Activated CD8-positive, alpha-beta T cell treated with anti-CD3 and anti-CD28 coated beads, Interleukin-2, amount 10 ng/mL, durations not matched to agents 7 days and 5 days (primary cell): ENCODE measurements at places on chromosomes 16 and 17.

DNA sequence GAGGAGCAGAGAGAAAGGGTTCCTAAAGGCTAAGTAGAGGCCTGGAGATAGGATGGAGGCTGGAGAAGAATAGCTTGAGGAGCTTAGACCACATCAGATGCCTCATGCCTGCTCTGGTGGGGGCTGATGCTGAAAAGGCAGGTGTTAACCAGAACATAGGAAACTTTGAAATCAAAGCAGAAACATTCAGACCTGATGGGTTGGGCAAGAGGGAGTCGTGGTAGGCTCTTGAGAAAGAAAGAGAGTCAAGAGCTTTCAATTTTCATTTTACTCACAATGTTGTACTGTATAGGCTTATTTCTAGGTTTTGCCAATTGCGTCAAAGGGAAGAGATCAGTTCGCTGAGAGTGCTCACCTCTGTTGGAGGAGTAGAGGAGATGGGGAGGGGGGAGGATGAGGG, 406.6 kb upstream of the SALL1 start:
- DNase-seq: no peak

- DNase-seq: no peak
Measured at GRCh38 chr16:48101069-48101674, 54.6 kb downstream of the ABCC12 start.

DNA sequence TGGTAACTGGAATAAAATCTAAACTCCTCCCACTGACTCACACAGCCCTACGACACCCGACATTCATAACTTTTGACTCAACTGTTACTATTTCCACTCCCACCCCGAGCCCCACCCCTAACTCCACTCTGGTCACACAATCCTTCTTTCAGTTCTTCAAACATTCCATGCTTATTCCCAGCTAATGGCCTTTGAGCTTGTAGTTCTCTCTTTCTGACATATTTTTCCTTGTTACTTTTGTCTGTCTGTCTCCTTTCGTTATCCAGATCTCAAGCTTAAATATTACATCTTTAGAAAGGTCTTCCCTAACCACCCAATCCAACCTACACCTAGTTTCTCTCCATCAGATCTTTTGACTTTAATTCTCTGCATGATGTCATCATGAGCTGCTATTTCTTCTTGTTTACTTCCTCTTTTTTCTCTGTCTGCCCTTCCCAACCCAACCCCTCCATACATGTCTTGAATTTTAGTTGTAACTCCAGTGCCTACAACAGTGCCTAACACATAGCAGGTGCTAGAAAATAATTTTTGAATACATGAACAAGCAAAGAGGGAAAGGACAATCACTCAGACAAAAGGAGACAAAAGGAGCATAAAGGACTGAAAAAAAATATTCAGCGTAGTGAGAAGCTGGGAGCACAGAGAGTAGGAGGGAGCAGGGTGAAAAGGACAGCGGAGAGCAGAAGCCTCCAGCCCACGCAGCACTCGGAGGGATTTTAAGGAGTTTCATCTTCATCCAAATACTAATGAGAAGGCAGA, 65.2 kb upstream of the SMIM36 start:
- DNase-seq: no peak

- no peak for DNase-seq
Measured at GRCh38 chr17:19799796-19800195, 51.7 kb upstream of the ALDH3A1 start.

- DNase-seq: no peak
Measured at GRCh38 chr17:79978548-79978855, 57.2 kb downstream of the TBC1D16 start.

GRCh38 chr16:70290949-70291519, 1.7 kb upstream of the AARS1 start:
- no peak for DNase-seq

DNA sequence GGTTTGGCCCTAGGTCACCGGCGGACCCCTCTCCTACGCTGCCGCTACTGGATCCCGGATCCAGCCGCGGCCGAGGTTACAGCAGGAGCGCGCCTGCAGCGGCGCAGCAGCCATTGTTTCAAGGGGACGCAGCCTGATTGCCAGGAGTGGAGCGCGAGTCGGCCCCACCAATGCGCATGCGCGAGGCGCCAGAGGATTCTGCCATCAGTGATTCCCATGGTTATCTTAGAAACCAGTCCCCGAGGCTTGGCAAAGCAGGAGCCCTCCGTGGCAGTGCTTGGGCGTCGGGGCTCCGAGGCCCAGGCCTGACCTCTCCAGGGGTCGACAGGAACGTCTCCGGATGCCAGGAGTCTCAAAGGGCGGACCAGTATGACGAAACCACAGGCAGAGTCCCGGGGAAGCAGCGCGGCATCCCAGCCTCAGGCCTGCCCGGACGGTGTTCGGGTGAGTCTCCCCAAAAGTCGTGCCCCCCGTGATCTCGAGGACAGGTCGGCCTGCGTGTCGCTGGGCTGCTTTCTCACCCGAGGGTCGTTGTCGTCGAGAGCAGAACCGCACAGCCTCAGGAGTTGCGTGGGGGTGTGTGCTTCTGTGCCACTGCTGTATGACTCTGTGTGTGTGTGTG, 608.5 kb downstream of the KCNJ18 start:
- no peak for DNase-seq

DNA sequence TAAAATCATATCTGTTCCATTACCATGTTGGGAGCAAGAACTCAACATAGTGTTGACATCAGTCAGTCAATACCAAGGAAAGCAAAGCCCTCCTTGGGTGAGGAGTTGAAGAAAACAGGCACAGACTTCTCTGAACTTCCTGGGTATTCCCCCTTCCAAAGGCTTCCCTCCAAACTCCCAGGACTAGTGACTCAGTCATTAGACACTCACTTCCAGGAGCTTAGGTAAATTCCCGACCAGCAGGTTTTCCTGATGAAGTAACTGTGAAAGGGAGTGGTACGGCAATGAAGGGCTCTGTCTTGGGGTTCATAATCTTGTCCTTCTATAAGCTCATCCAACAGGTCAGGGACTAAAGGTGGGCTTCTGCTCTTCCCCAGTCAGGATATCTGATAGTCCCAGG, 293.8 kb upstream of the AXIN2 start:
- DNase-seq: no peak

DNA sequence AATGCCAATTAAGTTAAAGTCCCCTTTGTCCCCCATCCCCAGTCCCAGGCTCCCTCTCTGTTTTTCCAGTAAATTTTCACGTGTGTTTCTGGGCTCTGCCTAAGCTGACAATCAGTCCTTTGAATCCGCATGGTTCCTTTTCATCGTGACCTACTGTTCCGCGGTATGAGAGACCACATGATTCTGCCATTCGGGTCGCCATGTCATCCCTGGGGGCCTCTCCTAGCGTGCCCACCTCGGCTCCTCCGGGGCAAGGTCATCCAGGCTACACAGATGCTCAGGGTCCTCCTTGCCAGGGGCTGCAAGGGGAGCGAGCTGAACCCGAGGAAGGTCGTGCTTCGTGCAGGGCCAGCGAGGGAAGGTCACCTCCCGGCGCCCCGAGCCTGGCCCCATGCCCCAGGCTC, 157.6 kb downstream of the RAB11FIP4 start:
- DNase-seq: peak; percentile 57

- no peak for DNase-seq
Measured at GRCh38 chr17:22517716-22518115, 825.4 kb downstream of the KCNJ18 start.

DNA sequence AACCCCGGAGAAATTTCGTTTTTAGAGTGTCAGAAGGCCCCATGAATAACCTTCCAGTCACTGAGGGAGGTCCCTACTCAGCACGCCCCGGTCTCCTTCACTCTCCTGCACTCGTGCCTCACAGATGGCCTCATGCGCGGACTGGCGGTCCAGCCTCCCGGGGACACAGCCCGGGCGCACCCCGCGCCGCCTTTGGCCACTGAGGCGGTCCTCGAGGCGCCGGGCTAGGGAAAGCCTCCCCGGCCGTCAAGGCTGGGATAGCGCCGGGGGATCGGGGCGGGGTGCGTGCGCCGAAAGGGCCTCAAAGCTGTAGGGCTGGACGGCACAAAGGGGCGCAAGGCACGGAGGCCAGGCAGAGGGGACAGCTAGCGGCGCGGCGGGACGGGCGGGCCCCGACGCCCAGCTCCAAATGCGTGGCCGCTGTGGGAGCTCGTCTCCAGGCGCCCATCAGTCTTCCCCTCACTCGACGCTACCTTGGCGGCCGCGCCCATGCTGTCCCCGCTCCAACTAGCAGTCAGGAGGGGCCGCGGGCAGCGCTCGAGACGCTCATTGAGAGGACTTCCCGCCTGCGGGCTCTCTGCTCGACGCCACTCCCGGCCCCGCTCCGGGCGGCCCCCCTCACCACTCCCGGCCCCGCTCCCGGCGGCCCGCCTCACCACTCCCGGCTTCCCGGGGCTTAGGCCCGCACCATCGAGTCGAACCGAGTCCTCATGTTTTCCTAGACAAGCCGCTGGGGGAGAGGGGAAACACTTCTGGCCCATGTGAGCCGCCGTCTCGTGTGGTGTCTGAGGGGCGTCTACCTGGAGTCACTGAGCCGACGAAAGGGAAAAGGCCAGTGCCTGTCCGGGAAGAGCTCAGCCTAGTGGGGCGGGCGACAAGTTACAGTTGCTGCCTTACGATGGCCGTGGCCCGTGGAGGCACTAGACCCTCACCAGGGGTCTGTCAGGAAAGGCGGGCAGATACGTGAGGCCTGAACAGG, at the start of gene USP6:
Gene USP6 (plus strand): TSS at position 360 of the 979 bp plus-strand sequence. CDS start 14,336 bp downstream, outside the sequence.
- no peak for DNase-seq

GRCh38 chr16:58862334-58863021, 128.4 kb upstream of the GOT2 start:
- no peak for DNase-seq
